ENCODE measurements at places on chromosomes 2 and 18. TPM values are rescaled to one million over a fixed set of nuclear protein-coding genes. Genes with fewer than 3 reads are reported as not detected.

GRCh38 chr2:69190743-69191404 is 177.9 kb downstream of the ANTXR1 start:
- DNase-seq: no peak

GRCh38 chr2:214839464-214839863 is 30.0 kb upstream of the BARD1 start:
- no peak for DNase-seq

DNA sequence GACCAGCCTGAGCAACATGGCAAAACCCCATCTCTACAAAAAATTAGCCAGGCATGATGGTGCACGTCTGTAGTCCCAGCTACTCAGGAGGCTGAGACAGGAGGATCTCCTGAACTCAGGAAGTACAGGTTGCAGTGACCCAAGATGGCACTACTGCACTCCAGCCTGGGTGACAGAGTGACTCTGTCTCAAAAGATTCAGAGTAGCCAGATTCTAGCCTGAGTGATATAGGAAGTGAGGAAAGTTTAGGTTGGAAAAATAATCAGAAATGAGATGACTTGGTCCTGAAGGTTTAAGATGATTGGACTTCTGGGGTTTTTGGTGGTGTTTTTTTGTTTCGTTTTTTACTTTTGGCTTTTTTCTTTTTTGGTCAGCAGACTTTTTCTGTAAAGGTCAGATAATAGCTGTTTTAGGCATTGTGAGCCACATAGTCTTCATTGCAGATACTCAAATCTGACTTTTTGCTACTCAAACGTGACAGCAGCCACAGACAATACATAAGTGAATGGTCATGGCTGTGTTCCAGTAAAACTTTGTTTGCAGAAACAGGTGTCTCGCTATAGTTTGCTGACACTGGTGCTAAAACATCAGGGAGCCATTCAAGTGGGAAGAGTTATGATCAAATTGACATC is 104.1 kb upstream of the UBXN4 start:
- no peak for DNase-seq

DNA sequence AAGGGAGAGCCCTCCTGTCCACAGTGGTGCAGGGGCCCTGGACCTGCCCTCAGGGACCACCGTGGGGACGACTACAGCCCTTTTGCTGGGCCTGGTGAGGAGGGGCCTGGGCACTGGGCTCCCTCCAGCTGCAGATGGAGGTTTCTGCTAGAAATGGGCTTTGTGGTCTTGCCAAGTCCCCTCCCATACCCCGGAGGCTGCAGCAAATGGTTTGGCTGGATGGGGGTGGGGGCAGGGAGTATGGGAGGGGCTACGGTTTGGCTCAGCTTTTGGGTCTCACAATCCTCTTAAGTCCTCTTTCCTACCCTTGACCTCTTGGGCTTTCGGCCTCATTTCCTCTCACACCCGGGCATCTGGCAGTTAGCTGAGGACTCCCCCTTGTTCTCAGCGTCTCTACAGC is 21.7 kb downstream of the TET3 start:
- DNase-seq: no peak

GRCh38 chr2:191001032-191001431 is 12.9 kb downstream of the STAT1 start:
- no peak for DNase-seq

GRCh38 chr18:53134711-53135110 is 794.7 kb downstream of the DCC start:
- no peak for DNase-seq

GRCh38 chr18:37019157-37019827 is 190.4 kb downstream of the KIAA1328 start:
- no peak for DNase-seq

The FZD7 gene
- 14.9 TPM for total RNA-seq

The CCDC148 gene
- total RNA-seq: 0.69 TPM

Data from upper lobe of left lung (tissue), 6 donors.